ENCODE measurements at places on chromosomes 7 and 10. TPM values are rescaled to one million over a fixed set of nuclear protein-coding genes. Genes with fewer than 3 reads are reported as not detected.

AKR1E2 gene
- 11.0 TPM for total RNA-seq

PIK3CG gene
- 11.8 TPM for total RNA-seq

PDE1C gene
- 6.6 TPM for total RNA-seq

PTPN20 gene
- total RNA-seq = 8.2 TPM

TMEM196 gene
- total RNA-seq = 0.29 TPM

TBC1D12 gene
- total RNA-seq = 10.9 TPM

DNA sequence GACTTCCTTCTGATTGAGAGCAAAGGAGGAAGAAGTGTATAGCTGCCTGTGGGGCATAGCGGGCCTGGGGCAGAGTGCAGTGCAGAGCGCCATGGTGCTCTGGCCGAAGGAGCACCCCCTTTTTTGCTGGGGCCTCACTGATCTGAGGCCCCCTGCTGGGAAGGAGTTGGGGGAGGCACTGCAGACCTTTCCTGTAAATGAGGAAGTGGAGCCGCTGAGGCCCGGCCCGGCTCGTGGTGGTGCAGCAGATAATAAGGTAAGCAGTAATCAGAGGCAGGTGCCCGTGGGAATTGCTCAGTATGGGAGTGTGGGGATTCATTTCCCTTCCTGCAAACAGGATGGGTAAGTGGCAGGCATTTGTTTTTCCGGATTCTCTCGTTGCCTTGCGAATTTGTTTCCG is 373.7 kb upstream of the MKI67 start:
- no peaks in the 10 kb centered on the region for H3K4me1 ChIP-seq
- no peak overlapping the region for H3K4me3 ChIP-seq
- no peaks in the 10 kb centered on the region for H3K36me3 ChIP-seq
- no peak for DNase-seq
- no peak overlapping the region for H3K27ac ChIP-seq

DNA sequence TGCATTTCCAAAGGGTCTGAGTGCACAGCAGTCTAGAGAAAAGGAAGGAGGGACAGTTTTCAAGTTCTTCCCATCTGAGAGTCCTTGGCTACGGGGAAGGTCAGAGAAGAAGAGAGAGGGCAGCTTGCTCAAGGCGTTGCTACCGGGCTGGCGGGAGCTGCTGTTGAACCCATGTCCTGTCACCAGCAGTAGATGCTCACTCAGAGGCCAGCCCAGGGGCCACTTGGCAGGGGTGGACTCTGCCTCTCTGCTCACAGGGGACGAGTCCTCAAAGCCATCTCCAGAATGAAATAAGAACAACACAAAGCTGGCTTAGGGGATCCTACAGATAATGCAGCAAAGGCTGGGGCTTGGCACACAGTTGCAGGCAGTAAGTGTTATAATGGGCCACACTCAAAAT is 231.5 kb downstream of the TNS3 start:
- H3K4me1 ChIP-seq = no peaks in the 10 kb centered on the region
- no peak overlapping the region for H3K27ac ChIP-seq
- H3K27me3 ChIP-seq = no peaks in the 10 kb centered on the region
- H3K36me3 ChIP-seq = no peaks in the 10 kb centered on the region

DNA sequence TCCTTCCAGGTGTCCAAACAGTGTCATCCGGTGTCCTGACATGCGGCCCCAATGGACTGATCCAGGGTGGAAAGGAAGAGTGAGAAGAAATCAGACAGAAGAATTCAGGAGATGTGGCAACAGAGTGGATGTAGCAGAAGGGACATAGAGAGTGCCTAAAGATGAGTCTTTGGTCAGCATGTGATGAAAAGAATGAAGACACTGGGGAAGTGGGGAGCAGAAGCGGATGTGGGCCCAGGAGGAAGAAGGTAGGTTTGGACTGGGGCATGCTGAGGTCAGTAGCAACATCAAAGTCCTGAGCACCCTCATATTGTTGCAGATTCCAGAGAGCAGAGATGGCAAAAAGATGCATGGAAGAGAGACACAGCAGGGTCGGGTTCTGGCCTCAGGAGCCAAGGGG is 71.8 kb upstream of the STEAP1B start:
- no peak for DNase-seq
- no peaks in the 10 kb centered on the region for H3K4me1 ChIP-seq
- no peak overlapping the region for H3K27ac ChIP-seq
- H3K4me3 ChIP-seq = no peak overlapping the region
- H3K36me3 ChIP-seq = no peaks in the 10 kb centered on the region

DNA sequence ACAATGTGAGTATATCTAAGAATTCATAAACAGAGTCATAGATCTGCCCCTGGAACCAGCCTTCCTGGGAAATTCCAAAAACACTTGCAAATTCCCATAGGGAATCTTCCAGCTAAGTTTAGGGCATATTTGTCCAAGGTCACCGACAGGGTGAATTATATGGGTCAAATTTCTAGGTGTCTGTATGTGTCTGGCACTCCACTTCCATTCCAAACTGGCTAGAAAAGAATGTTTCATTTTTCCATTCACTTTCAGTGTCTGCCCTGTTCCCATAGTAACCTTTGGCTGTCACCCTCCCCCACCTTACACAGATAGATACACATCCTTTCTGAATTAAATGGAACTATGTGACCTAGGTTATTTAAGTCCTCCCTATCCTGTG is 230.9 kb downstream of the CREB5 start:
- no peak overlapping the region for H3K4me3 ChIP-seq
- H3K27me3 ChIP-seq = no peaks in the 10 kb centered on the region
- no peaks in the 10 kb centered on the region for H3K36me3 ChIP-seq
- DNase-seq = no peak

- no peaks in the 10 kb centered on the region for H3K4me1 ChIP-seq
- no peak overlapping the region for H3K27ac ChIP-seq
- H3K4me3 ChIP-seq = no peak overlapping the region
- DNase-seq = no peak
- H3K27me3 ChIP-seq = no peaks in the 10 kb centered on the region
- H3K36me3 ChIP-seq = no peaks in the 10 kb centered on the region
Observed at GRCh38 chr7:113366122-113366521, 247.8 kb upstream of the SMIM30 start.

DNA sequence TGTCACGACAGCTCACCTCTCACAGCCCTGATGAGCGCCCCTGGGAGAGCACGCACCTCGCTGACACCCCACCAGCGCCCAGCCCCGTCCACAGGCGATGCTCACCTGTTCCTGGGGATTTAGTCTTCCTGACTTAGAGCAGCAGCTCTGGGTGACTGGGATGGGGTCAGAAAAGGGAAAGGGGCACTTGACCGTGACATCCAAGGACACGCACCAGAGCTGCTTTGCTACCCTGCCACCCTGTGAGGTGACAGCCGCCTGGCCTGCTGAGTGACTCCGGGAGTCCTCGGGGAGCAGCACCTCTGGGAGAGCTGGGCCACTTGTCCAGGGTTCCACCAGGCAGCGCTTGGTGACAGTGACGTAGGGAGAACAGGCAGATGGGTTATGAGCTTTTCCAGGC is 148.2 kb downstream of the PRKAG2 start:
- no peak overlapping the region for H3K27ac ChIP-seq
- H3K36me3 ChIP-seq = no peaks in the 10 kb centered on the region
- H3K4me3 ChIP-seq = no peak overlapping the region

GRCh38 chr7:1675036-1675671 is 5.1 kb downstream of the ELFN1 start:
- no peak overlapping the region for H3K4me3 ChIP-seq
- no peak overlapping the region for H3K27ac ChIP-seq
- no peaks in the 10 kb centered on the region for H3K36me3 ChIP-seq
- H3K4me1 ChIP-seq = no peaks in the 10 kb centered on the region
- peak; percentile 35 for DNase-seq

DNA sequence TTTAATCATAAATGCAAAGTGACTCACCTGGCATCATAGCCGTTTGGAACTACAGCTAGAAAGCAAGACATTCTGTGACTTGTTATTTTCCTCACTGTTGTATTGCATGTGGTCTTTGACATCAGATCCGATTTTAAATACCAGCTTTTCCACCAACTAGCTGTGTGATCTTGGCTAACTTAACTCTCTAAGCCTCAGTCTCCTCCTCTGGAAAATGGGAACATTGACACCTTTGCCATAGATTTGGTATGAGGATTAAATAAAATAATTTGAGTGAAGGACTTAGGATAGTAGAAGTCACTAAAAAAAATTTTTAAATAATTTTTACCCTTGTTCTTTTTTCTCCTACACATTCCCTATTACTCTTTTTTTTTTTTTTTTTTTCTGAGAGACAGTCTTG is 155.0 kb upstream of the TCF7L2 start:
- no peaks in the 10 kb centered on the region for H3K27me3 ChIP-seq
- no peaks in the 10 kb centered on the region for H3K36me3 ChIP-seq
- H3K27ac ChIP-seq = no peak overlapping the region

- DNase-seq = no peak
- H3K36me3 ChIP-seq = no peaks in the 10 kb centered on the region
- no peak overlapping the region for H3K27ac ChIP-seq
- peaks cover 3% of the 10 kb centered on the region for H3K4me1 ChIP-seq
Observed at GRCh38 chr7:91045606-91046005, 218.6 kb upstream of the FZD1 start.

DNA sequence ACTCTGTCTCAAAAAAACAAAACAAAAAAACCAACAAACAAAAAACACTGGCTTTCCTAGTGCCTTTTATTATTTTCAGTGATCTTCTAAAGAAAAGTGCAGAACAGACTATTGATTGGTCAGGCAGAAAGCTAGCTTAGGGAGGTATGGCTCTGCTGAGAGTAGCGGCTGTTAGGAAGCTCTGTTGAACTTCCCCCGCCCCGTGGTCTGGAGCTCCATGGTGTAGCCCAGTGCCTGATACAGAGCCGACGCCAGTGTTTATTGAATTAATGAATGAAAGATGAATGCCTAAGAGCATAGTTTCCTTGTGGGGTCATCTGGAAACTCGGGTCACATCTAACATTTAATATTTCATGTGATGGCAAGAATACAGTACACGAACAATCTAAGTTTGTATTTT is 90.5 kb upstream of the ARMC3 start:
- H3K27me3 ChIP-seq = no peaks in the 10 kb centered on the region
- no peak overlapping the region for H3K27ac ChIP-seq
- H3K36me3 ChIP-seq = no peaks in the 10 kb centered on the region
- H3K4me3 ChIP-seq = no peak overlapping the region
